NCI-H1092 treated with DMSO at 0.1 percent for 48 hours (cell line): ENCODE measurements at places on chromosomes 2 and 18.
A peak's percentile ranks its signal among the peaks of the same experiment; 100 is the strongest.

- peak; percentile 72 for DNase-seq
Measured at GRCh38 chr18:70489986-70490933, 201.4 kb downstream of the SOCS6 start.

GRCh38 chr2:177029901-177030300 lies 182.7 kb upstream of the HNRNPA3 start:
- no peak for DNase-seq

DNA sequence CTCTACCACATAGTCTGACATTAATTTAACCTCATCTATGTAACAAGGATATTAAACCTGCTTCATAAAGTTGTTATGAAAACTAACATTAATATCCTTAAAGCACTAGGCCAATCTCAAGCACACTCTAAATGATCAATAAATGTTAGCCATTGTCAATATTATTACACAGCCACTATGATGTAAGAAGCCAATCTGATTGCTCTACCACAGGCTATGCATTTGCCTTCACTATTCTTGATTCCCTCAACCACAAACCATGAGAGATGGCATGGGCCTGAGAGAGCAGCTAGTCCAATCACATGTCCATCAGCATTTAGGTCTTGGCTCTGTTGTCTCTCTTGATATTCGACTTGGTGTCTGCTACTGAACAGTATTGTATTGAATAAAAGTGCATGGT lies 4.2 kb downstream of the SLC25A12 start:
- no peak for DNase-seq

GRCh38 chr18:44036501-44036900 lies 644.2 kb upstream of the SETBP1 start:
- DNase-seq = no peak

DNA sequence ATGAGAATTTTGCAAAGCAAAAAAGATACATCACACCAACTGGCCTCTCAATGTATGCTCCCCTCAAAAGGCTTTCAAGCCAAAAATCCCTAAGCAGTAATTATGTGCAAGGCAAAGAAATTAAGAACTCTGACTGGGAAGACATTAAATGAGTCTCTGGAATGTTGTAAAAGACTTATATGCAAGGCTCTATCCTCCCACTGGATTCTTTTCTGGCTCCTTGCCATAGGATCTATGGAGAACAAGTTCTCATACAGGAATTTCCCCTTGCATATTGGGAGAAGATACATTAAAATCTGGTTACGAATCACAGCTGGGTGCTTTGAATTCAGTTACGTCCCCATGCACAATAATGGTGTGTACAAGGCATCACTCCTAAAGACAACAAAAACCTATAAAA lies 73.4 kb upstream of the ATL2 start:
- DNase-seq = no peak

DNA sequence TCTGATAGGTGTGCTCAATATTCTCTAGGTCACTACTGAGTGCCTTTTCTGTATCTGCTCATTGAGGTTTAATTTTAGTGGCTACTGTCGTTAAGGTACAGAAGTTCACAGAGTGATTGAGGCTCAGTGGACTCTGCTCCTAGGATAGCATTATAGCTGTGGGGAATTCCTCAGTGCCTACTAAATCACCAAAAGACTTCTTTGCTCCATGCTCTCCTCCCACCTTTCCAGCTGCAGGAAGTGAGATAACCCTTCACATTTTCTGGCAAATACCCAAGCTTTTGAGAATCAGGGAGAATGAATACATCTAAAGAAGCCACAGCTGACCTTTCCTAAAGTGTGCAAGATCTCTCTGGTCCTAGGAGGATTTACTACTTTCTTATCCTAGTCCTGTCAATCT lies 95.2 kb upstream of the FSIP2 start:
- DNase-seq = no peak

DNA sequence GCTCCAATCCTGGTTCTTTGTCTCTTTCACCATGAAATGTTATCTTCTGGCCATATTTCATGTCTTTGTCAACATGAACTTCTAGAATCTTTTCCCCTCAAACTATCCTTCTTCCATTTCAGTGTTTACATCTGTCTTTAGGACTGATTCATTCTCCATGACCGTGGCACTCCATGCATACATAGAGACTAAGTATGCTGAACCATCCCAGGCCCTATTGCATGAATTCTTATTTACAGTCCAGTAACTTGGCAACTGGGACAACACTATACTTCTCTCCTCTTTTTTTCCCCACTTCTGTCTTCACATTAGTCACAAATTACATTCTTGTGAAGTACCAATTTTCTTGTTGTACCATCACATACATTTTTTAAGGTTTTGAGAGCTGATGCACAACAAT lies 109.8 kb upstream of the GALNT13 start:
- no peak for DNase-seq

- DNase-seq = no peak
Measured at GRCh38 chr2:47029737-47030524, 114.3 kb upstream of the MCFD2 start.

DNA sequence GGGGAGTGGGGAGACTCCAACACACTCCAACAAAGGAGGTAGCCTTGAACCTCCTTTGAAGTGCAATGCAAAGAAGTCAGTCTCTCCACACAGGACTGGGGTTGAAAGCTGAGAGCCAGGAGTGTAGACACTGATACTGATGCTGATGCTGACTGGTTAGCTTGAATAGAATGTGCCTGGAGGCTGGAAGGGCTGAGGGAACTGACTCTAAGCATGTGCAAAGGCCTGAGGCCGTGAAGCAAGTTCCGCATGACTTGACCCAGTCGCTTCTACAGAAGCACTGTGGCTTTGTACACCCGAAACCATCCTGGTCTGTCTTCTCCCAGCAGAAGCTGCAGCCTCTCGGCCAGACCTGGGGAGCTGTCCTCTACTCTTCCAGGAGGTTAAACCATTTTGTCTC lies 10.4 kb downstream of the FOXI3 start:
- no peak for DNase-seq

GRCh38 chr2:37350034-37350433 lies 5.6 kb downstream of the QPCT start:
- DNase-seq = peak; percentile 81

DNA sequence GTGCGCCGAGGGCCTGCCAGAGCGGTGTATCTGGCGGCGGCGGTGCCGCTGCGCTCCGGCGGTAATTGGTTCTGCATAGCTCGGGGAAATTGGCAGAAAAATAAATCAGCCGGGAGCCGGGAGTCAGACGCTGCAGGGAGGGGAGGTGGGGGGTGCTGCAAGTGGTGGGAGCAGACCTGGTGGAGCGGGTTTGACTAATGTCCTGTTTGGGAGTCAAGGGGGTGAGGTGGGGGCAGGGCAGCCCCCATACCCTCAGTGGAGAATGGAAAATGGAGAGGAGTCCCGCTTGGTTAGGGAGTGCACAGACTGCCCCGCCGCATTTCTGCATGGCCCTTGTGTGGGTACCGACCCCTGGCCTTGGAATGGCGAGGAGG lies 107.3 kb downstream of the DYSF start:
- DNase-seq = no peak

DNA sequence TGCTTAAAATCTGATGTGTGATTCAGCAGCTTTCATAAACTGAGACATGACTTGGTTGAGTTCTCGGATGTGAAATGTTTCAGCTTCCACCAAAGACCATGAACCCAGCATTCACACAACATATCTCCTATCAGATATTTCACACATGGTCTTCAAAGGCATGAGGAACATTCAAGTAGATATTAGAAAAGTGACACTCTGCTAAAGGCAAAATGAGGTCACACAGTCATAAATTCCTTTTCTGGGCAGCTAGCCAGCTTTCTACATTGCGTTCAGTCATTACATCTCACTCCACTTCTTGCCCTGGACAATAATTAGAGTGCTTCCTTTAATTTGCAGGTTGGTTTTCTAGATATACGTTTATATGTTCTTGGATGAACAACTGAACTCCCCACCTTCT lies 96.7 kb downstream of the GAREM1 start:
- DNase-seq = peak; percentile 86

- no peak for DNase-seq
Measured at GRCh38 chr18:63022429-63023022, 297.0 kb downstream of the BCL2 start.

GRCh38 chr2:216694082-216694825 lies 1.1 kb downstream of the IGFBP5 start:
- peak; percentile 53 for DNase-seq

DNA sequence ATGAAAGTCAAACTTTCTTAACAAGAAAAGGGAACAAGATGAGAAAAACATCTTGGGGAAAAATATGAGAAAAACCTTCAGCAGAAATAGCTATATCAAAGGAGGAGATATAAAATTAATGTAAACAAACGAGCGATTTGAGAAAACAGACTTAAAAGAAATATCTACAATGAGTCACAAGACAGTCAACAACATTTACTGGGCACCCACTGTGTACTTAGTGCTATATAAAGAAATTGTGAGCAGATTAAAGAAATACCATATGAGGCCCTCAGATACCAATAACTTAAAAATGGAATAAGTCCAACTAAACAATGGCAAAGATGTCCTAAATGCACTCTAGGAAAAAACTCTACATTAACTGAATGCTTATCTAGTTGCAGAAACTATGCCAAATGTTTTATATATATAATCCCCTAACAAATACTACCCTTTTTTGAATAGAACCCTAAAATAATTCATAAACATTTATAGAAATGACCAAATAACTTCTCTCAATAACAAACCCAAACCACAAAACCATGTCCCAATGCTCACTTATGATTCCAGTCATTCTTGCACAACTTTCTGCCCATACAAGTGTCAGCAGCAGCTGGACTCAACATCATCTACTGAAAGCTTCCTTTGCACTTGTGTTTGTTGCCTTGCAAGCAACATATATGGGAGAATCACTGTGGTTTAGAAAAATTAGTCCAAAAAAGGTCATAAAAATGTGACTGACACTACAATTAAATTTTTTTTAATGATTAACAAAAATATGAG lies 83.5 kb downstream of the COBLL1 start:
- DNase-seq = no peak

GRCh38 chr2:75403991-75404428 lies 156.7 kb downstream of the EVA1A start:
- peak; percentile 51 for DNase-seq

GRCh38 chr2:55416786-55417568 lies 2.7 kb downstream of the CCDC88A start:
- DNase-seq = no peak

DNA sequence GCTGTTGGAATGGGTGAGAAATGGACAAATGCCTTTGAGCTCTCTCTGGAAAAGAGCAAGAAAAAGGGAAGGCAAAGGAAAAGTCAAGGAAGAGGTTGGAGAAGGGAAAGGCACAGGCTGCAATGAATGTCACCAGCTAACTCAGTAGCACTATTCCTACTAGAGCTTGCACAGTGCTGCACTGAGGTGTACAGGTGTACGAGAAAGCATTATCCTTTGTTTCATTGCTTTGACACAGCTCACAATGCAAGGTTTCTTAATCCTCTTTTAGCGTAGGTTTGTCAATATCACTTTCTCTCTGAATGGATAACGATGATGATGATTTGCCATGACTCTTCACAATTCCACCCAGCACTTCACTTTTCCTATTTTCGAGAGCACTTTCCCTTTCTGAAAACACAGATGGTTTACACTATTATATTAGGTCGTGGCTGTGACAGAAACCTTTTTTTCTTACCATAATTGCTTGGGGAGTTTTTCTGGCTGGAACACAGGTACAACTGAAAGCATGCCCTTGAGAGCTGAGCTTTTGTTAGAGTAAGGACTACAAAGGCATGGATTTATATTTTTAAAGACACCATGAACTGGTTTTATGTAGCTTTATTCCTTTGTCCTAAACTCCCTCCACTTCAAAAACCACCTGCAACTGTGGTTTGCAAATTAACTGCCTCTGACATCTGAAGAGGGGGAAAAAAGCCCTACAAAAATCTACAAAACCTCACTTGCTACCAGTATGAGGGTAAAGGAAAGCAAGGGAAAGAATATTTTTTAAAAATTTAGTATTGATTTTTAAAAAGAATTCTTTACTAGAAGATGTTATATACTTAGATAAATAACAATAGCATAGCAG lies 265.5 kb downstream of the TGIF1 start:
- peak; percentile 88 for DNase-seq

GRCh38 chr2:57549642-57550102 lies 496.9 kb upstream of the VRK2 start:
- DNase-seq = peak; percentile 1

DNA sequence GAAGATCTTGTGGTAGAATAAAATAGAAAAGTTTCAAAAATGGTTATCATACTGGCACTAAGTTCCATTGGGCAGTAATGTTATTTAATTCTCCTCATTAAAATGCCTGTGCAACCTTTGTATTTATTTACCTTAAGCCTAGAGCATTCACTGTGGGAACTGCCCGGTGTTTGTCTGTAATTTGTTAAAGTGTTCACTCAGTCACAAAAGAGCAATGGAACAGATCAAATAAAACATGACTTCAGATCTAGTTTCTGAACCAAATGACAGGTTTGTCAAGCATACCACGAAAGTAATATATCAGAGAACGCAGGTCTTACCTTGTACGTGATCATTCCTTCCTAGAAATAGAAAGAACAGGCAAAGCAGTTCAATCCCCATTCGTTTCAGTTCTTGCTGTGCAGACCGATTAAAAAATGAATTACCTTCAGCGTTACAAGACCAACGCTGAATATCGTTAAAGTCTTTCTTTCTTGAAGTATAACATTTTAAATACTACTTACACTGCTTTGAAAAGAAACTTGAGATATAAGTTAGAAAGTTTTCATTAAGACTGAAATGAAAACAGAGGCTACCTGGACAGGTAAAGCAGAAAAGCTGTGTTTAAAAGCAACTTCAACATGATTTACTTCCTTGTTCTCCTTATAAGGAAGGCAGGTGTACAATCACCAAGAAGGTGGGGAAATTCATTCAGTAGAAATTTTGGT lies at the start of gene ITGB6:
TSS of gene ITGB6 (minus strand) at position 590 of the 707 bp plus-strand sequence. CDS start at position 381, 209 bp downstream.
- no peak for DNase-seq

GRCh38 chr2:120483355-120483754 lies 137.4 kb downstream of the INHBB start:
- no peak for DNase-seq
